Effector CD8-positive, alpha-beta T cell (primary cell): ENCODE measurements at places on chromosomes 12 and 14.

DNA sequence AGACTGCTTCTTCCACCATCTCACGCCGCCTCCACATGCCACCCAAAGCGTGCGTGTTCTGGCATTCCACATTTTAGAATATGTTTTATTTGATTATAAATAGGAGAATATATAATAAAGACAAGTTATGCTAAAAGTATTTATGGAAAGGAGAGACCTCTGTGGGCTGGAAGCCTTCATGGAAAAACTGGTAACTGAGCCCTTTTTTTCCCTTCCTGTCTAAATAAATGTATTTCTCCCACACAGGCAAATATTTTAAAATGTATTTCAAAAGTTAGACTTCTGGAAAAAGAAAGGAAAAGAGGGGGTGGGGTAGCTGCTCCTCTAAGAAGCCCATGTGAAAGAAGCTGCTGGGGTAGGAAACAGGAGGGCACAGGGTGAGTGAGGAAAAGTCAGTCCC is 16.1 kb upstream of the NR4A1 start:
- no peak for DNase-seq

GRCh38 chr14:96146131-96146771 is 58.4 kb upstream of the BDKRB2 start:
- no peak for DNase-seq

DNA sequence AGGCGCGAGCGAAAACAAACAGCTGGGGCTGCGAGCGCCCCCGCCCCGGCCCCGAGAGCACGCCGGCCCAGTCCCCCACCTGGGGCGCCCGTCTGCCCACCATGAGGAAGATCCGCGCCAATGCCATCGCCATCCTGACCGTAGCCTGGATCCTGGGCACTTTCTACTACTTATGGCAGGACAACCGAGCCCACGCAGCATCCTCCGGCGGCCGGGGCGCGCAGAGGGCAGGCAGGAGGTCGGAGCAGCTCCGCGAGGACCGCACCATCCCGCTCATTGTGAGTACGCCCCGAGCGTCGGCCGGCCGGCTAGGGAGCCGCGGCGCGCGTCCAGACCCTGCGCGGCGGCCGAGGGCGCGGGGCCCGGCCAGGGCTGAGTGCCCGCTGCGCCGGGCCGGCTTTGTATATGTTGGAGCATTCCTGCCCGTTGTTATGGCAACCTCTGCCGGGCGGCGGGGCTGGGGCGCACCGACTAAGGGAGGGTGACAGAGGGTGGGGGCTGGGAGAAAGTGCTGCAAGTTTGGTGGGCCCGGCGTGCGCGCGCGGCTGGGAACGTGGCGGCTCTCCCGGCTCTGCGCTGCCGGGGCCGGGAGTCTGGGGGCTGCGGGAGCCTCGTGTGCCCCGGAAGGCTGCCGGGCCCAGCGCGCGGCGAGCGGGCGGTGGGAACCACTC is 367 bp downstream of the GALNT16 start:
- no peak for DNase-seq

GRCh38 chr12:24679126-24679525 is 269.8 kb downstream of the BCAT1 start:
- no peak for DNase-seq

GRCh38 chr14:102898776-102899515 is 23.5 kb upstream of the AMN start:
- no peak for DNase-seq

DNA sequence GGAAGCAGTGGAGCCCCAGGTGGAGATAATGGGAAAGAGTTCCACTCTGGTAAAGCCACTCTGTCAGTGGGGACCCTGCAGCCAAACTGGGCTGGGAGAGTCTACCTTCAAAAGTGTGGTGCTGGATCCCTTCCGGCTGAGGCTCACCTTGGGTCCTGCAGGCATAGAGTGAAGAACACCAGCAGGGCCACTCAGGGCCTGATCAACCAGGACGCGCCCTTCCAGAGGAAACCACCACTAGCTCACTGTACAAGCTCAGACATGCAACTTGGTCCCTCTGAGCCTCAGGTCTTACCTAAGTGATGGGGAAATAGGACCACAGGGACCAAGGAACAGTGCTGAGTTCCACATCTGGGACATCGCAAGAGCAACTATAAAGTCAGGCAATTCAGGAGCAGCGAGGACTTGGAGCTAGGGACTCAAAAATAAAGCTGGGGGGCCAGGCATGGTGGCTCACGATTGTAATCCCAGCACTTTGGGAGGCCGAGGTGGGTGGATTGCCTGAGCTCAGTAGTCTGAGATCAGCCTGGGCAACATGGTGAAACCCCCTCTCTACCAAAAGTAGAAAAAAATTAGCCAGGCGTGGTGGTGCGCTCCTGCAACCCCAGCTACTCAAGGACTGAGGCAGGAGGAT is 5.9 kb upstream of the PRPH start:
- DNase-seq = no peak

GRCh38 chr12:128458301-128458974 is 191.5 kb downstream of the TMEM132C start:
- no peak for DNase-seq

- DNase-seq = no peak
Measured at GRCh38 chr12:98259693-98260092, 255.7 kb upstream of the TMPO start.

- DNase-seq = no peak
Measured at GRCh38 chr12:88241862-88242570, 99.9 kb downstream of the TMTC3 start.

DNA sequence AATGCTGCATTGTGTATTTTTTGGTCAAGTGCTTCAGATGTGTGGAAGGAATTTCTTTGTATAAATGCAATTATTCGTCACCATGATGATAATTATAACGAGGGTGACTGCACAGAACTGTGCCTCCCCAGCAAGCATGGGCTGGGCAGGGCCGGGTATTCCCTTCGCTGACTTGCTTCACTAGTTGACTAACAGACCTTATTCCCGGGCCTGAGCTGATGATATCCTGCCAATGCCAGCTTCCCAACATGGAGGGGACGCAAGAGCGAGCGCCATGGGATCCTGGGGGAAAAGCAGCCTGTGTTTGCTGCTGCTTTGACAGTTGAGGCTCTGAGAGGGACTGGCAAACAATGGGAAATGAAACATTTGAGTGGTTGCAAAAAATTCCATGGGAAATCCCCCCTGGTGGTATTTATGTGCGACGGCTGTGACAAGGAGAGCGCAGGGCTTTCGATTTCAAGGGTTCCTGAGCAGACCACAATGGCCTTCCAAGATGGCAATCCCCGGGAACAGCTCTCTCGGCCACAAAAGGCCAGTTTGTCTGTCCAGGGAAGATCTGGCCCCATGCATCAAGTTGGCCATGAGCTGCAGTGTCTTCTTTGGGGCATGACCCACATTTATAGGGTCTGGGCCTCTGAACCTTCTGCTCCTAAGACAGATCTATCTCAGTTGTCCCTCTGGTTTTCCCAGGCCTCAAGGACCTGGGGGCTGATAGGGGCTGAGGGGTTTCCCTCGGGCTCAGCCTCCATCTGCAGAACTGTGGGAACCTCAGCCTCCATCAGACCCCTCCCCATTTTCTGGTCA is 21.9 kb upstream of the MAP1LC3B2 start:
- no peak for DNase-seq

DNA sequence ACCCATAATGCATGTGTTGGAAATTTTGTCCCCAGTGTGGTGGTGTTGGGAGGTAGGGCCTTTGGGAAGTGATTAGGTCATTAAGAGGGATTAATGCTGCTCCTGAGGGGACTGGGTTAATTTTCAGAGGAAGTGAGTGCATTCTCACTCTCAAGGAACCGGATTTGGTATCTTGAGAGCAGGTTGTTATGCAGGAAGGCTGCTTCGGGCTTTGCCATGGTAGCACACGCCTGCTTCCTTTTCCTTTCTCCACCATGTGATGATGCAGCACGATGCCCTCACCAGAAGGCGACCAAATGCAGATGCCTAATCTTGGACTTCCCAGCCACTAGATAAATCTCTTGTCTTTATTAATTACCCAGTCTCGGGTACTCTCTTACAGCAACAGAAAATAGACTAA is 257.1 kb downstream of the SSPN start:
- no peak for DNase-seq

- peak; percentile 48 for DNase-seq
Measured at GRCh38 chr12:132444957-132445883, 44.7 kb upstream of the FBRSL1 start.

GRCh38 chr12:29316752-29317151 is 64.2 kb downstream of the ERGIC2 start:
- no peak for DNase-seq

- no peak for DNase-seq
Measured at GRCh38 chr12:98939350-98939749, 294.3 kb downstream of the APAF1 start.

GRCh38 chr14:21525571-21525961 is 580 bp downstream of the SALL2 start:
- no peak for DNase-seq

- DNase-seq = no peak
Measured at GRCh38 chr14:22314183-22314820, 274.7 kb downstream of the DAD1 start.

- DNase-seq = no peak
Measured at GRCh38 chr12:67764946-67765619, 116.5 kb downstream of the DYRK2 start.

- DNase-seq = peak; percentile 54
Measured at GRCh38 chr12:4273652-4274395, at the start of gene CCND2. Gene CCND2, plus strand, starts transcription at chr12:4273762. Its CDS starts 279 bp downstream, at chr12:4274041.

DNA sequence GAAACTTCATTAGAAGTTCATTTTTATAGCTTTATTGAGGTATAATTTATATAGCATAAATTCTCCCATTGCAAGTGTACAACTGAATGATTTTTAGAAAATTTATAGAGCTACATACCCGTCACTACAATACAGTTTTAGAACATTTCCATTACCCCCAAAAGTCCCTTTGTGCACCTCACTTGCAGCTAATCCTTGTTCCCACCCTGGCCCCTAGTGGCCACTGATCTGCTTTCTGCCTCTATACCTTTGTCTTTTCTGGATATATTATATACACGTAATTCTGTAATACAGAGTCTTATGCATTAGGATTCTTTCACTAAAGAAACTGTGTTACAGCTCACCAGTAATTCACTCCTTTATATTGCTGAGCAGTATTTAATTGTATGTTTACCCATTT is 145.1 kb upstream of the DIO2 start:
- DNase-seq = no peak

GRCh38 chr14:29075761-29076160 is 309.2 kb downstream of the FOXG1 start:
- DNase-seq = no peak

DNA sequence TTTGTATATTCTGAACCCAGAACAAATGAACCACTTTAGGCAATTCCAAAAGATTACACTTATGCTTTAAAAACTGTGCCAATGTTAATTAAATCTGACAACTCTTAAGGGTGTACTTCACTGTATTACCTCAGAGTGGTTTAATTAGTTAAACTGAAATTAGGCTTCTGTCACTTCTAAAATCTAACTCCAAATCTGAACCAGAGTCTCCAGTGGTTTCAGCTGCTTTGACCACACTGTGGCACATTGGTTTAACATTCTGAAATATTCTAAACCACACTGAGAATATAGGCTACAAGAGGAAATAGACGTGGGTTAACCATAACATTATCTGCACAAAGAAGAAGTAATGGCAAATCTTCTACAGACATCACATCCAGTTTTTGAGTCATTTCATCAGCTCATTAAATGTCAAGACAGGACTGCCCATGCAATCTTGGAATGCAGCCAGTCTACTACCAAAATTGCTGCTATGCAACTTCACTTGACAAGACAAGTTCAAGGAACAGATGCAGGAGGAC is 94.8 kb downstream of the LRP6 start:
- no peak for DNase-seq

- DNase-seq = no peak
Measured at GRCh38 chr14:76810953-76811400, 1.7 kb downstream of the ANGEL1 start.

DNA sequence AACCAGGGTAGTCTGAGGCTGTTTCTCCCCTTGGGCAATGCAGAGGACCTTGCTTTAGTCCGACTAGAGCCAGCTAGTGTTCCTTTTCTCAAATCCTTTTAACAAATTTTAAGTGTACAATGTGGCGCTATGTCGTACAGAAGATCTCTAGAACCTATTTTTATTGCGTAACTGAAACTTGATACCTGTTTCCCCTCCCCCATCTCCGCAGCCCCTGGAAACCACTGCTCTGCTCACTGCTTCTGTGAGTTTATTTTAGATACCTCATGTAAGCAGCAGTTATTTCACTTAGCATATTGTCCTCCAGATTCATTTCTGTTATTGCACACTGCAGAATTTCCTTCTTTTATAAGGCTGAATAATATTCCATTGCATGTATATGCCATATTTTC is 1092.3 kb downstream of the AACS start:
- DNase-seq = no peak

- DNase-seq = no peak
Measured at GRCh38 chr12:92134638-92135274, 10.9 kb downstream of the BTG1 start.

DNA sequence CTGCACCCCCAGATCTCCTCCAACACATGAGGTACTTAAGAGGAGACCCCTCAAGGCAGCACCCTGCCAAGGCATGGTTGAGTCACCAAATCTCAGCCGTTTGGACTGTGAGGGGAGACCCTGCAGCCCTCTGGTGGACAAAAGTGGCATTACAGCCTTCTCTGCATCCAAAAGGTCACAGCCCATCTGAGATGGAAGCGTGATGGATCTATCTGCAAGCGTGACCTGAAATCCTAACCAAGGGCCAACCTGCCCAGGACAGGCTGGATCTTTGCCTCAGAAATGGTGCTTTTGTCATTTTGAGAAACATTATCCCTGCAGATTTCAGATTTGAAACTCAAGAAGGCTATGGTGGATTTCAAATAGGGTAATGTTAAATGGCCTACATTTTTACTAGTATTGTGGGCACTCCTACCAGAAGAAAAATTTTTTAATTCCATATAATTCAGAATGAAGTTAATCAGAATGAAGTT is 23.7 kb upstream of the DHRS4 start:
- peak; percentile 74 for DNase-seq

DNA sequence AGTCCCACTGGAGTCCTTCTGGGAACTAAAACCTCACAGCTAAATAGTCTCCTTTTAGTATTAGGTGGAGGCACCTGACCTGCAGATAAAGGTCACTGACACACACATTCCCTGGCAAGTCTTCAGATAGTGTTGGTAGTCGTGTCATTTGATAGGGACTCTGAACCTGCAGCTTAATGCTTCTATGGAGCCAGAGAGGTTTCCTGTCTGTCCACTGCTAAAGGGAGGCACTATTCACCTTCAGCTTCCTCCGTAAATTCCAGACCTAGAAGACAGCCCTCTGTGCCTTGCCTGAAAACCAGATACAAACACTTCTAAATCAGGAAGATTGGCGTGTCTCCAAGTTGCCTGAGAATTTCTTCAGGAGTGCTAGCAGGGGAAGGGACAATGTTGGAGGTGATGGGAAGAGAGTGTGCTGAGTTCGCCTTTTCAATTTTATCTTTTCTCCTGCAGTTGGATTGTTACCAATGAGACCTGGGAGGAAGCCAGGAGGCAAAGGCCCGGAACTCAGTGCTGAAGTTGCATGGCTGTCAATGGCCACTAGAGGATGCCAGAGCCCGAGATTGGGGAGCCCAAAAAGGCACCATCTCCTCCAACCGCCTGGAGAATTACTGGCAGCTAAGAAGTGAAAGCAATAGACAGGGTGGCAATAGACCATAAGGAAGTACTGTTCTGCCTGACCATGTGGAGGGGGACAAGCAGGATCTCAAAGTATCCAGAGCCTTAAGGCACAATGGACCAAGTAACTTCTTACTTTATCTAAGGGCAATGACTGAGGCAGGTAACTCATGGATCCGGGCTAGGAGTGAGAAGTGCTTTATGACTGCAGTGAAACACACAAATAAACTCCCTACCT is 81.6 kb upstream of the SCAF11 start:
- DNase-seq = peak; percentile 35

GRCh38 chr12:52494518-52494917 is 1.5 kb upstream of the KRT6A start:
- no peak for DNase-seq

- DNase-seq = no peak
Measured at GRCh38 chr12:72313806-72314205, 41.6 kb downstream of the TRHDE start.
